Activated T-cell treated with anti-CD3 and anti-CD28 coated beads, Interleukin-2, amount 50 U/mL, for 72 hours (primary cell): ENCODE measurements at places on chromosomes 6 and 20. TPM values are rescaled to one million over a fixed set of nuclear protein-coding genes. Genes with fewer than 3 reads are reported as not detected.

The WFDC12 gene
- not detected for total RNA-seq

The TRIM10 gene
- total RNA-seq = 0.39 TPM

DNA sequence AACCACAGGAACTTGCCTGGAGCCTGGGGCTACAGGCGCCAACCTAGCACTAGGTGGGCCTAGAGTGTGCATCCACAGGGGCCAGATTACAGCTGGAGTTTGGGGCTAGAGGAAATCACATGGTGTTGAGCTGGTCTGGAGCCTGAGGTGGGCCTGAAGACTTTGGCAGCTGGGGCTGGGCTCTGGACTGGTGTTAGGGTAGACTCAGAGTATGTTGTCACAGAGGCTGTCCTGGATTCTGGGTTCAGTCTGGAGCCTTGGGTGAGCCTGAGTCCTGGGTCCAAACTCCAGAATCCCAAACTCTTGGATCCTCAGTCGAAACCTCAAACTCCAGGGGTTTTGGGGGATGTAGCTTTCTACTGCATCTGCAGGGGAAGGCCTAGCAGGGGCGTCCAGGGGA lies 356.7 kb downstream of the FRK start:
- H3K27me3 ChIP-seq = no peaks in the 10 kb centered on the region
- no peak overlapping the region for H3K4me3 ChIP-seq
- H3K4me1 ChIP-seq = no peaks in the 10 kb centered on the region

- no peak for DNase-seq
- H3K27me3 ChIP-seq = no peaks in the 10 kb centered on the region
- no peak overlapping the region for H3K4me3 ChIP-seq
- no peak overlapping the region for H3K27ac ChIP-seq
- H3K4me1 ChIP-seq = no peaks in the 10 kb centered on the region
- H3K36me3 ChIP-seq = no peaks in the 10 kb centered on the region
Measured at GRCh38 chr20:33474097-33474873, 15.6 kb upstream of the CBFA2T2 start.

GRCh38 chr6:66499851-66500250 lies 792.8 kb upstream of the EYS start:
- no peak overlapping the region for H3K4me3 ChIP-seq
- no peaks in the 10 kb centered on the region for H3K27me3 ChIP-seq
- H3K4me1 ChIP-seq = no peaks in the 10 kb centered on the region
- peaks cover 3% of the 10 kb centered on the region for H3K36me3 ChIP-seq

DNA sequence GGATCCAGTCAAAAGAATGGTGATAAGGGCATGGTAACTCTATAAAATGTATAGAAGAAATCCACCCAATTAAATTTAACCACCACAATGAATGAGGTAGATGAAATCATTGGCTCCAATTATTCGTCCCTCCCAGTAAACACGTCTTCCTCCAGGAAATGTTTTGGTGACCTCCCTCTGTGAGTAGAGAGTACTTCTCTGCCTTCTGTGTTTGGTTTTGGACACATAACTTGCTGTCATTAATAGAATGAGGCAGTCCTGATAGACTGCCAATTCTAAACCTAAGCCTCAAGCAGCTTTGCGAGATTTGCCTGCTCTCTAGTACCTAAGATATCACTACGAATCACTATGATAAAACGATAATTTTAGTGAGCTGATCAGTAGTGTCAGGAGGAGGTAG lies 632.8 kb downstream of the HDGFL1 start:
- H3K27ac ChIP-seq = no peak overlapping the region
- H3K4me1 ChIP-seq = no peaks in the 10 kb centered on the region

GRCh38 chr20:32354592-32355416 lies 3.3 kb upstream of the ASXL1 start:
- no peaks in the 10 kb centered on the region for H3K27me3 ChIP-seq
- peak overlapping the region; percentile 98 for H3K27ac ChIP-seq
- DNase-seq = peak; percentile 53
- peaks cover 56% of the 10 kb centered on the region for H3K4me1 ChIP-seq
- peaks cover 9% of the 10 kb centered on the region for H3K36me3 ChIP-seq

DNA sequence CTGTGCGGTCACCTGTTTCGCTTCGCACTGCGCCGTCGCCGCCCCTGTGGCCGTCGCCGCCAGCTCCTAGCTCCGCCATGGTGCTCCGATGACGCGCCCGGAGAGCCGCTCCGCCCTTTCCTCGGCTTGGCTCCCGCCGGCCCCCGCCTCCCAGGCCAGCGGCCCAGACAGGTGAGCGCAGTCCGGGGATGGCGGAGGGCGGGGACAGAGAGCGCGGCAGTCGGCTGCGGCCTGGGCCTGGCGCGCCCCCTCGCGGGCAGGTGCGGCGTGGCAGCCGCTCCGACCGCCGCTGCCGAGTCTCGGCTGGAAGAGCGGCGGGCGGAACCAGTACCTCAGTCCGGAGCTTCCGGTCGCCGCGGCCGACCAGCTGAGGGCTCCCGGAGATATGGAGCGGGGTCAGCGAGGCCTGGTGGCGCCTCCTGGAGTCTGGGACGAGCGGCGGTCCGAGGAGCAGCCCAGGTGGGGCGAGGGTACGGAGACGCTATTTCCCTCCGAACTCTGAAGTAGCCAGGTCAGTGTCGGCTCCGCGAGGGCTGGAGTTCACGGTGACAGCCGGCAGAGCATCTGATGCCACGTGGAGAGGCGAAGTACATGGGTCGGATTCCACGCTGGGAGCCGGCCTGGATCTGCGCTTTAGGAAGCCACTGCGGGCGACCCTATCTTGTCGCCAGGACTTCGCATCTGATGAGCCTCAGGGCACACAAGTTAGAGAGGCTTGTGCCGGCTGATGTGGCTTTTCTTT lies at the start of gene MAP7:
Gene MAP7 (minus strand): TSS at position 93 of the 742 bp plus-strand sequence. CDS start 14 bp downstream, at position 79.
- H3K27me3 ChIP-seq = peaks cover 53% of the 10 kb centered on the region
- peaks cover 4% of the 10 kb centered on the region for H3K4me1 ChIP-seq
- H3K27ac ChIP-seq = no peak within 1 kb of the TSS
- H3K4me3 ChIP-seq = peak within 1 kb of the TSS; percentile 65
- DNase-seq = peak; percentile 72

DNA sequence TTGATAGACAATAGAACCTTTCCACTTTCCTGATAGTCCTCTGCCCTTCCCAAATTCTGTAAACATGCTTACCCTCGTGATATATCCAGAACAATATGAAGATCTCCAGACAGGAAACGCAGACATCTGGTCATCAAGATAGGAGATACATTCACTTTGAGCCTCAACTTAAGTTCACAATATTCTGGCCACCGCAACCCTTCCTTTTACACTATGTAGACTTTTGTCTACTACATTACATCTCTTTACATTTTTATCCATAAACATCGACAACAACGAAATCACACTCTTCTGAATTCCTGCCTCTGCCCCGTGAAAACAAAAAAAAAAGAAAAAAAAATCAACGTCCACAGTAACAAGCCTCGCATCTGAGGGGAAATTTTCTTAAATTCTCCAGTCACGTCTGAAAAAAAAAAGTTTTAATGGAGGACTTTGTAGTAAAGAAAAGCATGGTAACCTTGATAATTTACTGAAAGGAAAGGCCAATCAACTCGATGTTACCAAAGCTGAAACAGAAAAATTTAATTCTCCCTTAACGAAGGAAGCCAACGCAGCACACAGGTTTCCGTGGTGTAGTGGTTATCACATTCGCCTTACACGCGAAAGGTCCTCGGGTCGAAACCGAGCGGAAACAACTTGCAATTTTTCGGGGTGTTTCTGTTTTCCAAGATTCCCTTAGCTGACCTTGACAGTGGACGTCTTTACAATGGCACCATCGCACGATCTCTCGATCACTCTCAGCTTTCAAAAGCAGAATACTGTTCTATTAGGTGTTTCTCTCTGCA lies 21.8 kb downstream of the POM121L2 start:
- peaks cover 26% of the 10 kb centered on the region for H3K36me3 ChIP-seq
- peaks cover 95% of the 10 kb centered on the region for H3K27me3 ChIP-seq
- H3K4me3 ChIP-seq = peak overlapping the region; percentile 47
- peak overlapping the region; percentile 69 for H3K27ac ChIP-seq

- no peak overlapping the region for H3K4me3 ChIP-seq
- no peak overlapping the region for H3K27ac ChIP-seq
- H3K27me3 ChIP-seq = peaks cover 21% of the 10 kb centered on the region
- no peaks in the 10 kb centered on the region for H3K4me1 ChIP-seq
Measured at GRCh38 chr20:47054945-47055344, 160.3 kb downstream of the EYA2 start.

GRCh38 chr20:37071481-37071911 lies 24.3 kb downstream of the RBL1 start:
- peak; percentile 42 for DNase-seq
- H3K4me3 ChIP-seq = peak overlapping the region; percentile 61
- H3K27ac ChIP-seq = peak overlapping the region; percentile 93
- H3K36me3 ChIP-seq = peaks cover 6% of the 10 kb centered on the region
- H3K4me1 ChIP-seq = peaks cover 35% of the 10 kb centered on the region

DNA sequence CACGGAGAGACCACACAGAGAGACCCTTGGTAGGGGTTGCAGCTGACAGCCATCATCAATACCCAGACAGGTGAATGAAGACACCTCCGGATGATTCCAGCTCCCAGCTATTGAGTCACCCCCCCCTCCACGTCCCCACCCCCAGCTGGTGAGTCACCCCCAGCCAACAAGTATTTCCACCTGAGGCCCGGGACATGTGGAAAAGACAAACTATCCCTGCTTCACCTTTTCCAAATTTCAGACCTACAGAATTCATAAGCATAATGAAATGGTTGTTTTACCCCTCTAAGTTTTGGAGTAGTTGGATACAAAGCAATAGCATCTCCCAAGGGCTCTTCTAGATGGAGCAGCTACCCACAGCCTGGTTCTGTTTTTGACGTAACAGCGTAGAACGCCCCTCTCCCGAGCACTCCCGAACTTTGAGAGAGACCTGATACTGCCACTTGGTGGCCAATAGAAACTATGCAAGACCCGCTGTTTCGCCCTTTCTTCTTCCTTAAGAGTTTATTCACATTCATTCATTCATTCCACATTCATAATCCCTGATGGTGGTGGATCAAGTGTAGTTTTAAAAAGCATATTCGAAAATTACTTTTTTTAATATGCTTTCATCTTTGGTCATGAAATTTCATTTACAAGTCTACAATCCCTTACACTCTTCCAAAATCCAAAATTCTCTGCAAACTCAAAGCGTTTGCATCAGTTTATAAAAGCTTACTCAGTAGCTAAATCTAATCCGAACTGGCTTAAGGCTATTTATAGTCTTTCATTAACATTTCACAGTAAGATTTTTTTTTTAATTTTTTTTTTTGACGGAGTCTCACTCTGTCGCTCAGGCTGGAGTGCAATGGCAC lies 15.1 kb upstream of the PPP1R16B start:
- DNase-seq = peak; percentile 30
- no peaks in the 10 kb centered on the region for H3K36me3 ChIP-seq
- no peak overlapping the region for H3K27ac ChIP-seq
- H3K4me1 ChIP-seq = peaks cover 15% of the 10 kb centered on the region
- H3K4me3 ChIP-seq = peak overlapping the region; percentile 72

DNA sequence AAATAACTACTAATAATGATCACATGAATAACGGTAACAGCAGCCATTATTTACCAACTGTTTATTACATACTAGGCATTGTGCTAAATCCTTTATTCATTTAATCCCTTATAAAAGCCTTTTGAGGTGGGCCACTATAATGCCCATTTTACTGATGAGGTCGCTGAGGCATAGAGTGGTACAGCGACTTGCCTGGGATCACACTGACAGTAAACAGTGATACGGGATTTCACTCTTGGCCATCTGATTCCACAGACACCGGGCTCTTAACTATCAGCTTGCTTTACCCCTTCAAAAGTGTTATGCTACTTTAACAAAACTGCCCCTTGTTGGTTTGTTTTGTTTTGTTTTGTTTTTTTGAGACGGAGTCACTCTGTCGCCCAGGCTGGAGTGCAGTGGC lies 2.2 kb upstream of the RAB22A start:
- H3K36me3 ChIP-seq = peaks cover 4% of the 10 kb centered on the region
- H3K4me1 ChIP-seq = peaks cover 64% of the 10 kb centered on the region
- H3K27ac ChIP-seq = peak overlapping the region; percentile 94
- no peaks in the 10 kb centered on the region for H3K27me3 ChIP-seq
- H3K4me3 ChIP-seq = peak overlapping the region; percentile 86

DNA sequence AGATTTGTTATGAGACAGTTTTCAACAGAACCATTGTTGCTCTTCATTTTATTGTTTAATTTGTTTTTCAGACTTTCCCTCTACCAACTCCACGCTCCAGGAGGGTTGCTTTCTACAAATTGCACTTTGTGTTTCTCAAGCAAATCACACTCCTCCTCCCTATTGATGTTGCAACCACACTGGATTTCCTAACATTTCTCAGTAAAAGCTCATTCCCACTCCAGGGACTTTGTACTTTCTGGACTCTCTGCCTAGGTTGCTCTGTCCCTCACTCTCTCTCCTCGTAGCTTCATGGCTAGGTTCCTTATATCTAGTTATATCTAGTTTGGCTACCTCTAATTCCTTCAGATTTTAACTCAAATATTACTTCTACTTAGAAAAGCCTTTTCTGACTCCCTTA lies 20.3 kb downstream of the PGK2 start:
- no peak overlapping the region for H3K4me3 ChIP-seq
- DNase-seq = no peak
- H3K4me1 ChIP-seq = no peaks in the 10 kb centered on the region
